ENCODE measurements at places on chromosomes 1 and 21. TPM values are rescaled to one million over a fixed set of nuclear protein-coding genes. Genes with fewer than 3 reads are reported as not detected.

The S100A7A gene
- total RNA-seq: not detected

DNA sequence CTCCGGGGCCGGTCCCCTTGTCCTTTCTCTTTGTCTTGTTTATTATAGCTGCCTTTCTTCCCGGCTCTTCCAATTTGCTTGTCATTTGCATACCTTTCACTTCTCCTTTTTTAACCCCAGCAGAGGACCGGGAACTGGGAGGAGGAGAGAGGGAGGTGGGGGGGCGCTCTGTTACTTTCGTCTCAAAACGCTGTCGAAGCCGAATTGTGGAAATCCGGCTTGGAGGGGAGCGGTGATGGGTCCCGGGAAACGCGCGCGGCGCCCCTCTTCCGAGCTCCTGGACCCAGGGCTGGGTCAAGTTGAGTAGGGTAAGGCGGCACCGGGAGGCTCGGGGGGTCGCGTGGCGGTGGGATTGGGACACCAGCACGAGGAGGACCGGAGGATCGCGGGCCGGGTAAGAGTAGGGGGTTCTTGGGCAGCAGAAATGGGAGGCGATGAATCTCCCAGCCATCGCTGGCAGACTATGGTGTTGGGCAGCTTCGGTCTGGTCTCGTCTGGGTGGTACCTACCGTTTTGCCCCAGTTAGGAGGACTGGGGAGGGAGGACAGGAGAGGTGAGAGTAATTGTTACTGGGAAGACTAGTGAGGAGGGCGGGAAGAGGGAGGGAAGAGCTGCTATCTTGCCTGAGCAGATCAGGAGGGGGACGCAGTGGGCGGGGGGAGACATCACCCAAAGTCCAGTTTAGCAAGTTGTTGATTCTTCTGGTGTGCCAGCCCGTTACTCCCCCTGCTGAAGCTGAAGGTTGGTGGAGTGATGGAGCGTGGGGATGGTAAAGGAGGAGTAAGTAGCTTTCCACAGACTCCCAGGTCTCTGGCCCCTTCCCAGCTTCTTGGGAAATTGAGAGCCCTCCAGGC lies 1.5 kb downstream of the PROX1 start:
- no peak for DNase-seq

GRCh38 chr1:19495799-19496526 lies 10.6 kb upstream of the CAPZB start:
- no peak for DNase-seq

The PTAFR gene
- total RNA-seq: 6.5 TPM

The CELA3B gene
- not detected for total RNA-seq

The MAP10 gene
- total RNA-seq: 1.6 TPM
